ENCODE measurements at places on chromosomes 13 and 19. TPM values are rescaled to one million over a fixed set of nuclear protein-coding genes. Genes with fewer than 3 reads are reported as not detected.
A peak's percentile ranks its signal among the peaks of the same experiment; 100 is the strongest.

DNA sequence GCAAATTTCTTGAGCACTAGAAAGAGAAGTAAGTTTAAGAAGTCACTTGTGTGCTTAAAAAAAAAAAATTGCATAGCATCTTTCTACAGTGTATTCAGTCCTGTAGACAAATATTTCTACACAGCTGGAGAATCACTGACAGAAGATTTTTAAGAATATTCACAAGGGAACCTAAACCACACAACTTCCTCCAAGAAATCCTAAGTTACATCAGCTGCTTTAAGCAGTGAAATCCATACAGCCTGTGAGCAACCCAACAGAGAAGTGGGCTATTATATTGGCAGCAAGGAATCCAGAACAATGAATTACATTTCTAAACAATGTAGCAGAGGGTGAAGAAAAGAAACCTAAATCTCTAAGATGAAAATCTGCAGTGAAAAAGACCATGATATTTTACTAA, 1.5 kb downstream of the DOCK9 start:
- DNase-seq = no peak

PLPPR2 gene
- 13.9 TPM for total RNA-seq

CCDC61 gene
- total RNA-seq = 5.4 TPM

DNA sequence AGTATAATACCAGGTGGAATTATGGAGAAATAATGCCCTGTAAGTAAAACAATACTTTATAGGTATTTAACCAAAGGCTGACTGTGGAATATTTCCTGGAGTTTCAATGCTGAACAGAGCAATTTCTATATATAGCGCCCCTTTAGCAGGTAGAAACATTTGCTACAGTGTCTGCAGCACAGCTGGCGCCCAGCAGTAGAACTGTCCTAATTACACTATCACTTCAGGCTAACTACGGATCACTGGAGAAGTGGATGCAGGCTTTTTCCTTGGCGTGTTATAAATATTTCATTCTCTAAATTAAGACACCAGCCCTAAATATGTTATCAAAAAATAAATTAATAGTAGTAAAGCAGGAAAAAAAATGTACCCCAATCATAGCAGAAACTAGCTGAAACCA, 3.1 kb downstream of the SHISA2 start:
- no peak for DNase-seq

- DNase-seq = no peak
Measured at GRCh38 chr19:38837656-38838121, 6.1 kb upstream of the ECH1 start.

GRCh38 chr19:33690378-33691029, 68.8 kb downstream of the CHST8 start:
- DNase-seq = no peak

DNA sequence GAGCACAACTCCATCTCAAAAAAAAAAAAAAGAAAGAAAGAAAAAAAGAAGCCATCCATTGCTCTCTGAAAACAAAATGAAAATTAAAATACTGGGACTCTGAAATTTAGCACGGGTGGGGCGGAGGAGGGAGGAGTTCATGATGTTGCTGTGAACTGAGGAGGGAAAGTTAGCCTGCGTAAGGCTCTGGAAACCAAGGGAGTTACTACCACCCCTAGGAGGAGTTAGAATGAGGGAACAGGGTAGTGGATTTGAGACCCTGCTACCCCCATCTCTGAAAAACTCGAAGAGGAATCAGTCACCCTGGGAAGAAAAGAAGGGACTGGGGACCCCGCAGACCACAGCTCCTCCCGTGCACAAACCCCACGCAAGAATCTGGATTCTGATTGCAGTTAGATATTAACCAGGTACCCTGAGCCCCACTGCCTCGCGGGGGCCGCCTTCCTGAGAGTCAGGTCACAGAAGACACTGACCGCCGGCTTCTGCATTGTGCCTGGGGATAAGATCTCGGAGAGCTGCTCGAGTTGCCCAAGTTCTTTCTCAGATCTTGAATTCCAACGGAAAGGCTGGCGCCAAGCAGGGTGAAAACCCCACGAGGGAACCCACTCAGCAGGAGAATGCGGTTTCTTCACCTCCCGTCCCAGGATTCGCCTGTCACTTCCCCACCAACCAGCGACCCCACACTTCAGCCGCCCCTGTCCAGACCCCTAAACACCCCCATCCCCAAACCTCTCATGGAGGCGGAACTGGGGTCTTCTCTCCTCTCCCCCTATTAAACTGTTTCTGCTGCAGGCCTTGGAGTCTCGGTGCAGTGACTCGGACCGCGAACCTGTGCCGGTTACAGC, 870 bp downstream of the ZNF442 start:
- peak; percentile 68 for DNase-seq

HIPK4 gene
- total RNA-seq = not detected

All from sigmoid colon (tissue), 7 donors.